ENCODE measurements at places on chromosomes 7 and 10.
A peak's percentile ranks its signal among the peaks of the same experiment; 100 is the strongest.

GRCh38 chr10:119425102-119425880, 117.2 kb downstream of the RGS10 start:
- no peak for DNase-seq

DNA sequence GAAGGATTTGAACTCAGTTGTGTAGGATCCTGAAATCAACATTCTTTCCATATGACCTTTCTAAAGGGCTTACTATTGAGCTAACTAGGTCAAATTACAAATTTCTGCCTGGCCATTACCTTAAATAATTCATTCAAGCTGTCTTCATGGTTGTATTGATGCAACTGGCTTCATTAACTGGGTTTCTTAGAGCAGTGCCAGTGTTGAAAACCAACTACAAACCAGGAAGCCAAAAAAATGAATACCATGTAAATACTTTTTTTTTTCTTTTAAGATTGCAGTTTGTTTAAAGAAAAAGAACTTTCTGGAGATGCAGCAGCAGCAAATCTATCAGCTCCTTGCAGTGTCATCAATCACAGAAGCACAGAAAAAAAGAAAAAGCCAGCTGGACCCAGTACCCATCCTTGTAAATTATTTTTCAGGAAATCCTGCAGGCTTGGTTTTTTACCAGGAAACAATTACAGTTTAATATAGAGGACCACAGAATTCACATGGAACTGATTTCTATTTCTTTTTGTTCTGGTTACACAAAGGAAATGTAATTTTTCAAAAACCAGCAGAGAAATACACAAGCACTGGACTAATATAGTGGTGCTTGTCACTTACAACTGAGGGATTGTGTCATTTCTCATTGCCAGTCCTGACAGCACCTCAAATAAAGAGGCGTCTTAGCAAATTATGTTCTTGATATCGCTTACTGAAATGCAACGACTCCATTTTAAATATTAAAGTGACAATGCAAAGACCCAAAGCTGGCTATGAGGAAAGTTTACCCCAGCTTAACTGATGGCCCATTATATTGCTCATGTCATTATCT, 131.9 kb downstream of the TMEM26 start:
- no peak for DNase-seq

GRCh38 chr7:14793151-14793550, 109.4 kb downstream of the DGKB start:
- no peak for DNase-seq

- DNase-seq, result no peak
These were observed 705.6 kb upstream of the GALNT17 start for GRCh38 chr7:70426249-70426880.

- DNase-seq, result no peak
These were observed 1288.5 kb upstream of the AUTS2 start for GRCh38 chr7:68309806-68310205.

DNA sequence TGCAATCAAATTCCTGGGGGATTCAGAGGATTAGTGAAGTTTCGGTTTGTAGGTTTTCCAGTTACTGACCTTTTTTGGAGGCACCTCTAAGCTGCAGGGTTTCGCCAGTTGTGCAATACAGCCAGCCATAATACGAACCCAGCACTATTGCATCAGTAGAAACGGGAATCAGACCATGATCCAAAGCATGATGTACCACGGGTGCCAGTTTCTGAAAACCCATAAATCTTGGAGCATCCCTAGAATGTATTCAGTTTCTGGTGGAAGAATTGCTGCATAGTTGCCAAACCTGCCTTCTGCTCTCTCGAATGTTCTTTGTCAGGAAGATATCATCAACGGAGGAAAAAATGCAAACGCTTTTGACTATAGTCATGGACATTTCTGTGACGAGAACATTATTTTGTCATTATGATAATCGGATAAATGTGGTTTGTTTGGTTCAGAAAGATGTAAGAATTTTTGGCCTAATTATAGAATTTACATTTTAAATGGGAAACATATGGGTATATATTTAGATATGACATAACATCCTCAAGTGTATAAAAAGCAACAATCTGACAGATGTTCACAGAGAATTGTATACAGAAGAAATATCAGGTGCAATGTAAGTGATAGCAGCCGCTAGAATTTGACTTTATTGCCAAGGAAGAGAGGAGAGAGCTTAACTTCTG, 186.2 kb upstream of the PRKCQ start:
- DNase-seq, result no peak

DNA sequence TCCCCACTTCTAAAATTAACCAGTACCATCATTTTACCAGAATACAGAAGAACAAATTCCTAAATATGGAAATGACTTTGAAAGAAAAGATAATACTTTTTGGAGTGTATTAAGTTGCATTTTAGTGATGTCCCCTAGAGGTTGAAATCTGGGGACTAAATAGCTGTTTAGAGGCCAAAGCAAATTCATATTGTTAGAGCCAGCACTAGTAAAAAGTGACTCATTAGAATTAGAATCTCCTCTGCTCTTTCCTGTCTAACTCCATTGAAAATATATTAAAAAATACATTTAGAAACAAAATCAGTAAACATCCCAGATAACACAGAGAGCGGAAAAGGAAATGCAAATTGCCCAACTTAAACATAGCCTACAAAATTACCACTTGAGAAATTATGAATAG, 1189.6 kb upstream of the C7orf33 start:
- DNase-seq, result no peak

- DNase-seq, result no peak
These were observed 56.3 kb downstream of the CCNY start for GRCh38 chr10:35392482-35393228.

DNA sequence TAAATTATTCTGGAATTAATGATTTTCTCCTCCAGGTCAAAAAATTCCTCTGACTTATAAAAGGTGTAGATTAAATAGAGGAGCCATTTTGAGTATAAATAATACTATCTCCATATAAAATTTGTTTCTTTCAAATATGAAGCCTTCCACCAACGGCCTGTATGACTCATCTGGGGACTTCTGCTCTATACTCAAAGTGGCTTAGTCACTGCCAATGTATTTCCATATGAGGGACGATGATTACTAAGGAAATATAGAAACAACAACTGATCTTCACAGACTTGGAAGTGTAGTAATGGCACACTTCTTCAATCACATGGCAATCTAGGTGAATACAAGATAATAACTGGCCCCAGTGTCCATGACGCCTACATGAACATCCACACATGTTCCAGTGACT, 335.6 kb upstream of the HGF start:
- DNase-seq, result no peak

- DNase-seq, result no peak
These were observed 128.5 kb upstream of the TNS3 start for GRCh38 chr7:47710201-47710935.

- DNase-seq, result peak; percentile 2
These were observed 7.9 kb downstream of the GPRIN2 start for GRCh38 chr10:46548498-46549090.

- DNase-seq, result no peak
These were observed 4.5 kb downstream of the ADIRF start for GRCh38 chr10:86972613-86973380.

DNA sequence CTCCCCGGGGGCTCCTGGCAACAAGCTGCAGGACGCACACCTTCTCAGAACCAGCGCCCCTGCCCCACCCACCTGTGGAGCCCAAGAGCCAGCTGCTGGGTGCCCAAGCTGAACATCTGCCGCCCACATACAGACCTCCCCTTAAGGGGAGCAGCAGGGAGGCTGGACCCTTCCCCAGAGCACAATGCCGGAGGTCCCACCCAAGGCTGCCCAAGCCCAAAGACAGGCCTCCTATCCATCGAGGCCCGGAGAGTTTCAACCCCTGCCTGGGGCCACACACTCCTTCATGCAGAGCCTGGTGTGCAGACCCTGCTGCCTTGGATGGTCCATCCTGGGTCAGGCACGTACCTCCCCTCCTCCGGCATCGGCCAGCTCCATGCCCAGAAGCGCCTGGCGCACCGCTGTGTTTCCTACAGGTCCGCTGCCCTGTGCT, 48.7 kb downstream of the VIPR2 start:
- DNase-seq, result no peak

DNA sequence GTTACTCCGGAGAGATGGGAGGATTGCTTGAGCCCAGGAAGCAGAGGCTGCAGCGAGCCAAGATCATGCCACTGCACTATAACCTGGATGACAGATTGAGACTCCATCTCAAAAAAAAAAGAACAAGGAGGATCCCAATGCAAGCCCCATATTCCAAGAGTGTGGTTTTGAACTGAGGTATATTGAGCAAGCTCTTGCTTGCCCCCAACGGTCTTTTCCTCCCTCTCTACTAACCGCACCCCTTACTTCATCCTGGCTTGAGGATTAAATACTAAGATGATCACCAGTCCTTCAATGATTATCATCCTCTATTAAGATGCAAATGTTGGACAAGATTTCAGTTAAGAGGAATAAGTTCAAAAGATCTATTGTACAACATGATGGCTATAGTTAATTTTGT, 12.5 kb upstream of the SRGN start:
- no peak for DNase-seq

DNA sequence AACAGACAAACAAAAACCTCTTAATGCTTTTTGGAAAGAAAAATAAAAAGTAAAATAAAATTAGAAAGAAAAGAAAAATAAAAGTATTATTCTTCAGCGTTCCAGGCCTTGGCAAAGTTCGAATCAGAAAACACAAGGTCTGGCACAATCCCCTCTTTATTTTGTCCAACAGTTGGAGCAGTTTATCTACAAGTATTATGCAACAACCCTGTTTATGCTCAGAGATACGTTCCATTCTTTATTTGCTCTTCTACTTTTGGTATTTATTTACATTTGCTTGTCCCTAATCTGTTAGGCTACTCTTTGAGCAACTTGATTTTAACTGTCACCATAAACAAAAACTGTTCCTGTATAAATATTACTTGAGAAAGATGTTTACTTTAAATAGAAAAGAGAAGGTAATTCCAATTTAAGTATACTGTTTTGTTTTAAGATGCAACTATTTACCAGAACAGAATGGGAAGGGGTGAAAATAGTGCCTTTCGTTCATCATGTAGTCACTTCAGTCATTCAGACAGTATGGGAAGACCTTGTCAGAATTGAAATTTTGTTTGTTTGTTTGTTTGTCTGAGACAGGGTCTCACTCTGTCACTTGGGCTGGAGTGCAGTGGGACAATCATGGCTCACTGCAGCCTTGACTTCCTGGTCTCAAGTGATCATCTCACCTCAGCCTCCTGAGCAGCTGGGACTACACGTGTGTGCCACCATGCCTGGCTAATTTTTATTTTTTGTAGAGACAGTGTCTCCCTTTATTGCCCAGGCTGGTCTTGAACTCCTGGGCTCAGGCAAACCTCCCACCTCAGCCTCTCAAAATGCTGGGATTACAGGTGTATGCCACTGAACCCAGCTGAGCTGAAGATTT, 5.7 kb downstream of the PDK4 start:
- no peak for DNase-seq

- DNase-seq, result peak; percentile 51
These were observed 93.2 kb upstream of the KIF5B start for GRCh38 chr10:32149252-32149955.

GRCh38 chr10:93894516-93895378, 969 bp downstream of the SLC35G1 start:
- DNase-seq, result no peak

DNA sequence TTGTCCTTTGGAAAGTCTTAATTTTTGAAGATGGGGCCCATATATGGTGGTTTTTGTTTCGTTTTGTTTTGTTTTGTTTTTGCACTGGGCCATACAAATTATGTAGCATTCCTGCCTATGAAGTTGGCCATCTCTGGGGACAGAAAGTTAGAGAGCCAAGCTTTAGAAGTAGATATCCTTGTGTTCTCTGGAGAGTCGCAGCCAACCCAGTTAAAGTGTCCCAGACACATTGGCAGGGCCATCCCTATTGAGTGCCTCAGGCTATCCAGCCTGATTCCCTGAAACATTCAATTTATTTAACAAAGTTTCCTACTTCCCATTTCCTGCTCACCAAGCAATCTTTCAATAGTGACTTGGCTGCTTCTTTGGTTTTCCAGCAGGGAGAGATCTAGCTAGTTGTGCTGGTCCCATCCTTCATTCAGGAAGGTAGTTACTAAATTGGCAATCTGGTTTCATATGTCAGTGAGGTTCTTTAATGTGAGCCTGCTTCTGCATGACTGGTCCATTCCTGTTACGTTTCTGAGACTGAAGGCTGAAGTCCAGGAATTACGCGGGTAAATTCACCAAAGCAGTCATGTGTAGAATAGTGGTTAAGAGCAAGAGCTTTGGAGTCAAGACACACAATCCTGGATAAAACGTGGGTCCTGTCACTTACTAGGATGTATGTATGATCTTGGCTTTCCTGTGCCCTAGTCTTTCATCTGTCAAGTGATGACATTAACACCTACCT, 49.3 kb upstream of the HBP1 start:
- DNase-seq, result no peak

GRCh38 chr7:146654048-146654447, 537.4 kb downstream of the CNTNAP2 start:
- DNase-seq, result no peak

DNA sequence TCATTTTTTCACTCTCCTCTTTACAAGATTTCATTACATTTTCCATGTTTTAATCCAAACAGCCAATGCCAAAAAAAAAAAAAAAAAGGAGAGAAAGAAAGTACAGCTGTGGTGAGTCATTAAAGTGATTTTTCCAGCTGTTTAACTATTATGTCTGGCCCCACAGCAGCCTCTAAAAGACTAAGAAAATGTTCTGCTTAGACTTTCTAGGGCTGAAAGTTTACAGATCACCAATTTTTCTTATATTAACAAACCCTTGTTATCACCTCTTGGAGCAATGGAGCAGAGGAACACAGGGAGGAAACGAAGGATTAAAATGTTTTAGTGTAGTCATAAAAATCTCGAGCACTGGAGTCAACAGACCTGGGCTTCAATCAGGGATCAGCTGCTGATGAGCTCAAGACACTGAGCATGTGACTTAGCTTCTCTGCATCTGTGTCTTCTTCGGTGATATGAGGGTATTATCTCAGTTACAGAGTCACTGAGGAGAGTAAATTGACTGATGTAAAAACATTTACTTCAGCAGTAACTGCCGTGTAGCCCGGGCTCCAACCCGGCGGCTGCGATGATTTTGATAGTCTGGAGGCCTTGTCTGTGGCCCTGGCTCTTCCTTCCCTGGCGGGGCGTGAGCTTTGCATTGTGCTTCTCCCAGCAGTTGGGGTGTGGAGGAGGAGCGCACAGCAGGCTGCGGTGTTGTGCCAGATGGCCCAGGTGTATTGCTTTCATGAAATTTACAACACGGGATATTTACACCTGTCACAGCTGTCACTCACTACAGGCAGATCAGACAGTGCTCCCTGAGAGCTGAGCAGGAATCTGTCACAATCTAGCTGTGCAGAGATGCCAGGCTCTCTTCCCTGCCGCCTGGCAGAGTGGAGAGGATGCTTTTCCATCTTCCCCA, 298.3 kb upstream of the FZD8 start:
- DNase-seq, result no peak

DNA sequence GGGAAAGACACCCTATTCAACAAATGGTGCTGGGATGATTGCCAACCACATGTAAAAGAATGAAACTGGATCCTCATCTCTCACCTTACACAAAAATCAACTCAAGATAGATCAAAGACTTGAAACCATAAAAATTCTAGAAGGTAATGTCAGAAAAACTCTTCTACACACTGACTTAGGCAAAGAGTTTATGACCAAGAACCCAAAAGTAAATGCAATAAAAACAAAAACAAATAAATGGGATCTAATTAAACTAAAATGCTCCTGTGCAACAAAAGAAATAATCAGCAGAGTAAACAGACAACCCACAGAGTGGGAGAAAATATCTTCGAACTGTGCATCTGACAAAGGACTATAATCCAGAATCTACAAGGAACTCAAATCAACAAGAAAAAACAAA, 504.2 kb upstream of the MBL2 start:
- DNase-seq, result no peak

- no peak for DNase-seq
These were observed 481.7 kb downstream of the PHTF2 start for GRCh38 chr7:78280276-78280675.

GRCh38 chr7:122674502-122674901, 24.4 kb downstream of the RNF133 start:
- DNase-seq, result no peak
